ENCODE measurements at places on chromosomes 7 and 10.
A peak's percentile ranks its signal among the peaks of the same experiment; 100 is the strongest.

DNA sequence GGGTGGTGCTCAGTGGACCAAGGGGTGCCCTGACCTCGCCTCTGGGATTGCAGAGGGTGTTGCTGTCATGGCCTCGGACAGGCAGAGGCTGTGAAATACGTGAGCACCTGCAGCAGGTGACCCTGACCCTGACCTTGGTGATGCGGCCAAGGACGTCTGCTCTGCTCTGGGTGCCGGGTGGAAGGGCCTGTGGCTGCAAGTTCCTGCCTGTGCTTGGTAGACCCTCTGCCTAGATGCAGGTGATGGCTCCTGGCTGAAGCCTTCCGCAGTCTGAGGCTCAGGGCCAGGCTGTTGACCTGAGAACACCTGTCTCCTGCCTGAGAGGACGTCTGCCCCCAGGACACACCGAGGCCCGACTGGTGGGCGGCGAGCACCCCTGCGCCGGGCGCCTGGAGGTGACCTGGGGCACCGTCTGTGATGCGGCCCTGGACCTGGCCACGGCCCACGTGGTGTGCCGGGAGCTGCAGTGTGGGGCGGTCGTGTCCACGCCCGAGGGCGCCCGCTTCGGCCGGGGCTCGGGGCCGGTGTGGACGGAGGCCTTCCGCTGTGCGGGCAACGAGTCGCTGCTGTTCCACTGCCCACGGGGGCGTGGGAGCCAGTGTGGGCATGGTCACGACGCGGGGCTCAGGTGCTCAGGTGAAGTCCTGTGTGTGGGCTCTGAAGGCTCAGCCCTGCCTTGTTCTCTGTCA lies 4.4 kb downstream of the SCART1 start:
- no peak for DNase-seq

DNA sequence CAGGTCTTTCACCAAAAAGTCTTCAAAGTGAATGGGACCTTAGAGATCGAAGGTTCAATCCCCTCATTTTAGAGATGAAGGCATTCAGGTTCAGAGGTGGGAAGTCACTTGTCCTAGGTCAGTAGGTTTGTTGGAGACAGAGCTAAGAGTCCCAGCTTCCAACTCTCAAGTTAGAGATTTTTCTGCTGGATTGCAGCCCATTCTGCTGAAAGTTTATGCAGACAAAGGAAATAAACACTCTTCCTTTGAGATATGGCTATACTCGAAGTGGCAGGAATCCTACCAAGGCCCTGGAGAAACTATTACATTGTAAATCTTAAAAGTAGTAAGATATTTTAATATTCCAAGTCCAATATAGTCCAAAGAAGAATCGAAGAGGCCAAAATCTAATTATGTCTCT lies 64.4 kb downstream of the LYZL1 start:
- DNase-seq = no peak

GRCh38 chr7:131967216-131967730 lies 410.8 kb upstream of the PODXL start:
- DNase-seq = peak; percentile 62

DNA sequence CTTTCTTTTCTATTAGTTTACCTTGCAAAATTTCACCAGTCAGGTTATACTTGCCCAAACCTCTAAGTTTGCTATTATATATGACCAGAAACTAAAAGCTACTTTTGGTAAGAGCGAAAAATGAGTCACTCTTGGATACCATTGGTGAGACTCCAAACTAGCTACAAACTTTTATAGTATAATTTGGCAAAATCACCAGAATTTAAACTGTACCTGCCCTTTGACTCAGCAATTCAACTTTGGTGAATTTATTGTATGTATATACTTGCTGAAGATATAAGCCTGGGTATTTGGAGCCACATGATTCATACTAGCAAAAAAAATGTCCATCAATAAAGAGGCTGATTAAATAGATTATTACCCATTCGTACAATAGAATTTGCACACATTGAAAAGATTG lies 178.7 kb upstream of the STEAP1 start:
- no peak for DNase-seq

DNA sequence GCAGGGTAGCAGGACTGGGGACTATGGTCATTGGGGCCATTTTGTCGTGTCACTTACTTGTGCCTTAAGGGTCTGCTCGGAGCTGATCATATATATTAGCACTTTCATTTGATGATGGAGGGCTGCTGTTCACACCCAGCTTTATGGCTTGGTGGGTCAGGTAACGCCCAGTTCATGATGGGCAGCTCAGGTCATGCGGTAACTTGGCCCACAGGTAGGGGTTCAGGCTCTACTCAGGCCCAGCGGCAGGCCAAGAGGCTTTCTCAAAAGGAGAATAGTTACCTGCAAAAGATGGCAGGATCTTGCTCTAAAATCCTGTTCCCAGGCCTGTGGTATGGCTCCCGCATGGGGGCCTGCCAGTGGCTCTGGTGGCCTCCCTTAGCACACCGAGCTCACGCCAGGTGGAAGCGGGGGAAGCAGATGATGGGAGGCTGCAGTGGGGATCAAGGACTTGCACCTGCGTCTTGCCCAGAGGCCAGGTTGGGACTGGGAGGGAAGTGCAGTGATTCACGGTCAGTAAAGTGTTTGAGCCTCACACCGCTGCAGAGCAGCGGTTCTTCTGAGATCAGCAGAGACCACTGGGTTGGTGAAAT lies 109.5 kb downstream of the ADCY1 start:
- DNase-seq = no peak

- DNase-seq = no peak
Measured at GRCh38 chr7:101418694-101419093, 56.0 kb downstream of the COL26A1 start.

GRCh38 chr7:159196584-159196983 lies 51.9 kb upstream of the VIPR2 start:
- no peak for DNase-seq

DNA sequence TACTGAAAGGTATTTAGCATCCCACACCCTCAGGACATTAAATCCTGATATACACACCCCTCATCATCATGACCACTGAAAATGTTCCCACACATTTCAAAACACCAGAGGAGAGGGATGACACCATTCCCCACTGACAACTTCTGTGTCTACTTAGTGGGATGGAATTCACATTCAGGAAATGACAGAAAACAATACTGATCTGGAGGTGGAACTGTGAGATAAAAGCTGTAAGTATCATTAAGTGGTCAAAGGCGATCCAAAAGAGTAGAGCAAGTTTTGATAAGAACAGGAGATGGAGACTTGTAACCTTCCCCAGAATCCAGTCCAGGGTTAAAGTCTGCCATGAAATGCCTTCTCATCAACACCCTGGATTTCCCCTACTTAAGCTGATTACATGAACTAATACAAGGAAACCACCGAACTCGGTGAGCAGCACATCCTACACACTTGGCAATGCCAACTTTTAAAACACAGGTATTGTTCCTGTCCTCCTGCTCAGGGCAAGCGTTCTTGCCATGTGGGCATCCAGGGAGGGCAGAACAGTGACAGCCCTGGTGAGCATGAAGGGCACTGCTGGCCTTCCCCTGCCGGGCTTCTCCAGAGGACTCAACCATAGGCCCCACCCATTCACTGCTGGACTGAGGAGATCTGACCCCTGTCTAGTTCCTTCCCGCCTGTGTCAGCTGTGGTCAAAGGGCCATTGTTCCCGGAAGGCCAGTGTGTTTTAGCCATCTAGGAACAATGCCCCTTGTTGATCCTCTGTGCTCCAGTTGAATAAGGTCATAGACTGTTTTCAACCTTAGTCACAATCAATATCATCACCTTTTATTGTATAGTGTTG lies 85.0 kb downstream of the SGMS1 start:
- no peak for DNase-seq

- no peak for DNase-seq
Measured at GRCh38 chr10:70494536-70494935, 16.0 kb downstream of the PALD1 start.

DNA sequence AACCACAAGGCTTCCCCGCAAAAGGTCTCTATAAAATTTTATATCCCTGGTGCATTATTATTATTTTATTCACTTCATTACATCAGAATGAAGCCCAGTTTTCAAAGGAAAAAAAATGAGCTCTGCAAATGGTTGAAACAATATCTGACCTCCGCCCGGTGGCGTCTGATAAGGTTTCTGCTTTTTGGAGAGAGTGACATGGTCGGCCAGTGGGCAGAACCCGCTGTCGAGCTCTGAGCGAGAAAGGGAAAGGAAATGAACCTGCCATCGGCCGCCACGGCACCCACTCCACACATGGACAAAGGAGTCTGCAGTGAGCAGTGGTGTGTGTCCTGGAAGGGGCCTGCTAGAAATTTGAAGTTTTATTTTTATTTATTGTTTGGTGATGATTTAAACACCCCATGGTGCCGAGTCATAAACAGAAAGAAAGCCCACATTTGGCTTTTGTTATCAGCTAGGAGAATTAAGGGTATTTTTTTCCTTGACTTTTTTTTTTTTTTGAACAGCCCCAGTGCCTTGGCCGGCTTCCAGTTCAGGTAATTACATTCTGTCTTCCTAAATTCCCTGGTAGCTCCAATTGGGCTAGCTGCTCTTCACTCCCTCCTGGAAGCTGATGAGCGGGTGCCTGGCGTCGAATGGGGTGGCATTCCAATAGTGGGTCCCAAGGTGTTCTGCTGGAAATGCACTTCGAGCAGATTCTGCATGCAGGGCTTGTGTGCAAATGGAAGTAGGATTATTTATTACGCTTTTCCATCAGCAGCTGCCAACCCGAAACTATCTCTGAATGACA lies 149.4 kb upstream of the MKI67 start:
- DNase-seq = no peak

- DNase-seq = no peak
Measured at GRCh38 chr7:158428131-158428836, 159.3 kb downstream of the PTPRN2 start.

DNA sequence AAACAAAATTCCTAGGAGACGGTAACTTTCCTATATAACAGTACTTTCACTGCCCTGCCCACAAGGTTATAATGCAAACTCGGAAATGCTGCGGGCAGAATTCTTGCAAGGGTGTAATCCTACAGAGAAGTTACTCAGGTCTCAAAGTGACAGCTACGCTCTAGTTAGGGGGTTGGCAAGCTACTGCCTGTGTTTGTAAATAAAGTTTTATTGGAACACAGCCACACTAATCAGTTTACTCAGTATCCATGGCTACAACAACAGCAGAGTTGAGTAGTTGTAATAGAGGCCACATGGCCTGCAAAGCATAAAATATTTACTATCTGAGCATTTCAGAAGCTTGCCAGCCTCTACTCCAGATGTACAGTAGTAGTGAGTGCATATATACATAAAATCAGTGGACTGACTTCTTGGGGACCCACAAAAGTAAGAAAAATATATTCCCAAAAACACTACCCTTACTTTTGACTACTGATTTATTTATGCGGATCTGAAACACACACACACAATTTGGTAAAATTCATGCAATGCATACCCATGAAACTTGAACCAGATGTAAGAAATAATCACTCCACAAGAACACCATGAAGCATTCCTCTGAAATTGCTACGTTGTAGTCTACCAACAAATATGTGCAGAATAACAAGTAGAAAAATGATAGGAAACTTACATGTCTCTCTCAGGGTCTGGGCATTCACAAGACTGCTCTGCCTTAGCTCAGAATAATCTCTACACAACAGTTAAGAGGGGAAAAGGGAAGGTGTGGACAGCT lies 53.0 kb downstream of the SMURF1 start:
- no peak for DNase-seq

DNA sequence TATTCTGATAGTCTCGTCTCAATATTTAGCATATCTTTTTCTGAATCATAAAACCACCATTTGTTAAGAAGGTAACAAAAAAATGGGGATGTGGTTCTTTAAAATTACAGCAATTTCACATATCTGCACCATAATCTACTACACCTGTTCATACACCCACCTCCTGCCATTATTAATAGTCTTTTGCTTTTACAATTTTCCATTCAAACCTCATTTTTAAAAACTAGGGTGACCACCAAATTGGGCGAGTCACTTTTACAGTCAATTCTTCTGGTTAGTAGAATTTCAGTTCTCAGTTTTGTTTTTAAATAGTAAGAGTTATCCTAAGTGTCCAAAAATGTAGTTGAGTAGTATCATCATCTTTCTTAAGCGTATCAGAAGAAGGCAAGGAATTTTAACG lies 48.4 kb upstream of the GSAP start:
- no peak for DNase-seq

DNA sequence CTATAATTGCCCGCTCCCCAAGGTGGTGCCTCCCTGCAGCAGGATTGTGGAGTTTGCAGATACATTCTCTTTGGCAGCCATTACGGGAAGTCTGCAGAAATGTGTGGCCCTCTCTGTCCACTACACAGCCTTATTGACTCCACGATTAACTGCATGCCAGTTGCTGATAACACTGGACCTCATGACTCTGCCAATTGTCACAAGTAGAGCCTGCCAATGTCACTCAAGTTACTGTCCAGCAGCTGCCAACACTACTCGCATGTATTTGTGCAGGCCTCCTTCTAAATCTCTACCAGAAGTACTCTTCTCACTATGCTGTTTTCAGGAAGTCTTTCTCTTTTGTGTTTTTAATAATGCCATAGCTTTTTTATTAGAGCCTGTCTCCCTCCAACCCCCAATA lies 128.8 kb downstream of the PPP1R3A start:
- DNase-seq = no peak

GRCh38 chr10:109770663-109771062 lies 152.6 kb downstream of the XPNPEP1 start:
- no peak for DNase-seq

- no peak for DNase-seq
Measured at GRCh38 chr10:69898941-69899340, 97.2 kb downstream of the COL13A1 start.

- no peak for DNase-seq
Measured at GRCh38 chr10:13751191-13751764, 164.5 kb downstream of the PRPF18 start.

GRCh38 chr7:134755422-134756022 lies 23.9 kb upstream of the CALD1 start:
- DNase-seq = peak; percentile 26

DNA sequence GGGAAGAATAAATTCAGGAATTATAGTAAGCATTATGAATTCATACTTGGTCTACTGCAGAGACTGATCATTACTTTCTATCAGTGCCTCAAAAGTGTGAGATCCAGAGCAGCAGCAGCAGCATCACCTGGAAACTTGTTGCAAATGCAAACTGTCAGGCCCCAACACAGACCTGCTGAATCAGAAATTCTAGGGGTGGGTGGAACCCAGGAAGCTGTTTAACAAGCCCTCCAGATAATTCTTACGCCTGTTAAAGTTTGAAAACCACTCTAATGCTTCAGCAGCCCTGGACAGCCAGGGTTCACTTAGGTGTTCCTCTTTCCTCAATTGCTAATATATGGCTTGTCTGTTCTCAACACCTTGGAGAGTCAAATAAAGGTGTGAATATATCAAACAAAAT lies 19.5 kb downstream of the CACUL1 start:
- DNase-seq = no peak

- no peak for DNase-seq
Measured at GRCh38 chr7:102050864-102051460, 233.5 kb downstream of the CUX1 start.
